ENCODE measurements at places on chromosomes 16 and 17. TPM values are rescaled to one million over a fixed set of nuclear protein-coding genes. Genes with fewer than 3 reads are reported as not detected.

Gene PRSS8
- polyA plus RNA-seq, result 0.16 TPM

Gene KIF2B
- not detected for polyA plus RNA-seq

Gene SLC35G6
- 0.27 TPM for polyA plus RNA-seq

Gene CSHL1
- not detected for polyA plus RNA-seq

Gene MT4
- not detected for polyA plus RNA-seq

Gene FA2H
- not detected for polyA plus RNA-seq

Gene NEUROD2
- not detected for polyA plus RNA-seq

Gene SALL1
- 0.14 TPM for polyA plus RNA-seq

Gene MPO
- 11.1 TPM for polyA plus RNA-seq

Gene KLHL10
- 0.30 TPM for polyA plus RNA-seq

Gene SMIM5
- polyA plus RNA-seq, result 12.1 TPM

Gene ZDHHC1
- polyA plus RNA-seq, result 19.7 TPM

Gene SLC52A1
- 0.11 TPM for polyA plus RNA-seq

Gene CAMKK1
- polyA plus RNA-seq, result 7.2 TPM

Gene GLP2R
- not detected for polyA plus RNA-seq

Gene MYH3
- polyA plus RNA-seq, result 16,147 TPM

Gene SPHK1
- 2.4 TPM for polyA plus RNA-seq

Gene CX3CL1
- 4.5 TPM for polyA plus RNA-seq

Gene HS3ST3A1
- 3.8 TPM for polyA plus RNA-seq

Gene RRAD
- 10.2 TPM for polyA plus RNA-seq

Gene KRTAP3-1
- polyA plus RNA-seq, result not detected

Data from muscle of leg (tissue), 16 donors.